CD14-positive monocyte (primary cell): ENCODE measurements at places on chromosomes 2 and 18.

- H3K4me3 ChIP-seq, result no peak overlapping the region
- no peak overlapping the region for H3K27ac ChIP-seq
- no peaks in the 10 kb centered on the region for H3K4me1 ChIP-seq
- H3K27me3 ChIP-seq, result peaks cover 8% of the 10 kb centered on the region
These were observed 12.6 kb downstream of the AGAP1 start for GRCh38 chr2:235506291-235506996.

DNA sequence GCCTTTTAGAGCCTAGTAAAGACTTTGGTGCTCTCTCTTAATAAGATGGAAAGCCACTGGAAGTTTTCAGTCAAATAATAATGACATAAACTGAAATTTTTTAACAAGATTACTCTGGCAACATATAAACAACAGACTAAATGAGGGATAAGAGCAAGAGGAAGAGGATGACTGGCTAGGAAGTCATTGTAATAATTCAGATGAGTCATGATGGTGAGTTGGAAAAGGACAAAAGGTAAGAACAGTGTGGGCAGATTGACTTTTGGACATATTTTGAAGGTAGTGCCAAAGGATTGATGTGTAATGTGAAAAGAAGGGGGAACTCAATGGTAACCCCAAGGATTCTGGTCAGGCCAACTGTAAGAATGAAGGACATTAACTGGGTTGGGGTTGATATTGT is 310.3 kb downstream of the NOL4 start:
- H3K4me3 ChIP-seq, result no peak overlapping the region
- no peak overlapping the region for H3K27ac ChIP-seq
- H3K36me3 ChIP-seq, result no peaks in the 10 kb centered on the region
- H3K4me1 ChIP-seq, result no peaks in the 10 kb centered on the region
- DNase-seq, result no peak

DNA sequence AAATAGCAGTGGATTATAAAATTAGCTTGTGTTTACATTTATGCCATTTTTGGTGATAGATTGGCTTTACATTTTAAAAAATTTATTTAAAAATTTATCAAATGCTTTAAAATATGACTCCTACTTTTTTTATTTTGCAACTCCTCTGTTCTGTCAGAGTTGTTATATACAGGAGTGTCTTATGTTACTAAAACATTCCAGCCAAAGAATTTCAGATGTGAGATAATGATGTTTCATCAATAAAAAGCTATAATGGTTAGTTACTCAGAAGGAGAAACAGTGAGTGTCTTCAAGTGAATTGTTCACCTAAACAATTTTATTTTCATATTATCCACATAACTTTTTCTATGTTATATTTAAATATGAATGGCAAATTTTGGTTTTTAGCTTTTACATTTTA is 52.7 kb downstream of the GLS start:
- H3K27me3 ChIP-seq, result no peaks in the 10 kb centered on the region
- H3K27ac ChIP-seq, result no peak overlapping the region
- no peak overlapping the region for H3K4me3 ChIP-seq
- H3K36me3 ChIP-seq, result peaks cover 60% of the 10 kb centered on the region

- H3K4me1 ChIP-seq, result no peaks in the 10 kb centered on the region
- H3K36me3 ChIP-seq, result no peaks in the 10 kb centered on the region
- H3K27me3 ChIP-seq, result no peaks in the 10 kb centered on the region
- no peak overlapping the region for H3K27ac ChIP-seq
These were observed 269.4 kb upstream of the CHAC2 start for GRCh38 chr2:53498210-53498609.

DNA sequence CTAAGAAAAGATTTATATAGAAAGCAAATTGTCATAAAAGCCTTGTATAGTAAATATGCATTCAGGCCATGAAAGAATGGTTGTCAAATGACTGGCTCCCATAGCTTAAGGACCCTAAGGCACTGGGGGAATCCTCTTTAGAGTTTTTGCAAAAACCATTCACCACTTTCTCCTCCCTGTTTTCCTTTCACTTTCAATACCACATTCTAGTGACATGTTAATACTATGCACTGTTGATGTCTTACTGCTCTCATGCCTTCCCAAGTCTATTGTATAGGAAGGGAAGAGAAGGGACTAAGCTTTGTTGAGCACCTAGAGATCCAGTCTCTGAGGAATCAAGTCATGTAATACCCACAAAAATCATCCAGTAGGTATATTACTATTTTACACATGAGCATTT is 383.0 kb upstream of the LRRTM1 start:
- H3K4me3 ChIP-seq, result no peak overlapping the region
- H3K4me1 ChIP-seq, result no peaks in the 10 kb centered on the region
- no peak for DNase-seq
- H3K27ac ChIP-seq, result no peak overlapping the region

DNA sequence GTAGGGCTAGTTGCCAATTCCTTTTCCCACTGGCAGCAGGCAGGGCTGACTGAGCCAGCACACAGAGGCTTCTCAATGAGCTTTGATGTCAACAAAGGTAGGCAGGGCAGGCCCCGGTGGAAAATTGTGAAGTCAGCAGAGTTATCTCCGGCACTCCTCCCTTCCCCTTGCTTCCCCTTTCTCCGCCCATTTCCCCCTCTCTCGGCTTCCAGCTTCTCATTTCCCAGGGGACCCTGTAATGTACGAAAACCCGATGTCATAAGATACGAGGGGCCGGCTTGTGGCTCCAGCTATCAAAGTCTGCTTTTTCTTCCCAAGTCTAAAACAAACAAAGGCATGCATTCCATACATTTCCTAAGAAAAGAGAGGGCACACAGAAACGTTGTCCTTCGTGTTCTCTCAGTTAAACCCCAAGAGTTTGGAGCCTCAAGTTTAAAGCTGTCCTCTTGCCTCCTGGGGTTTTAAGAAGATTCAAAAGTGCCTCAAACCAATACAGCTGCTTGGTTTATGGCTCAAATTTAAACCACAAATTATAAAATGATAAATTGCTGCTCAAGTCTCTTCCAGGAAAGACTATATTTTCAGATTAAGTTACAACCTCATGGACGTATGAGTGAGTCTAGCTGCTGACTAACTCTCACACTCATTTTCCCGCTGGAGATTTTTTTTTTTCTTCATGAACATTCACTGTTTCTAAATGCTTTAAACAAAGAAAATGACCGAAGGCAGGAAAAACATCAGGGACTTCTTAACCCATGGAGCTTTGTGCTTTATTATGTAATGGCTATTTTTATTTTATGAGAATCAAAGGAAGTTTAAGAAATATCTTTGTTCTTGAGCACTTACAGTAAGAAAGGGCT is 27.2 kb upstream of the EML4 start:
- peak overlapping the region; percentile 59 for H3K4me3 ChIP-seq
- H3K27ac ChIP-seq, result peak overlapping the region; percentile 62
- H3K36me3 ChIP-seq, result no peaks in the 10 kb centered on the region
- no peaks in the 10 kb centered on the region for H3K27me3 ChIP-seq

GRCh38 chr2:229531594-229531993 is 182.8 kb downstream of the DNER start:
- H3K27me3 ChIP-seq, result no peaks in the 10 kb centered on the region
- H3K4me1 ChIP-seq, result no peaks in the 10 kb centered on the region
- no peak for DNase-seq
- H3K36me3 ChIP-seq, result no peaks in the 10 kb centered on the region

DNA sequence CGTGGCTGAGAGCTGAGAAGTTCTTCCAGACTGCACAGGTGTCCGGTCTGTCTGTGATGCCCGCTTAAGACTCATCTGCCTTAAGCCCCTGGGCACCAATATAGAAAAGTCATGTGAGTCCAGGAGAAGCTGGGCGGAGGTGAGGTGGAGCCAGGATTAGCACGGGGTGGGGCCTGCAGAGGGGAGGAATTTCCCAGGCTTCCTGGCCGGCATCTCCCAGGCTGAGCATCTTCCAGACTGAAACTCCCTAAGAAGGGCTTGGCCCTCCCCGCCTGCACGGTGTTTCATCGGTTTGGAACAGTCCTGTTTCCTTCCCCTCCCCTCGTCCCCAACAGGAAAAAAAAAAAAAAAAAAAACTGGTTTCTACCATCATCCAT is 270.3 kb downstream of the ATAD2B start:
- DNase-seq, result no peak
- no peak overlapping the region for H3K27ac ChIP-seq
- no peaks in the 10 kb centered on the region for H3K27me3 ChIP-seq
- H3K4me3 ChIP-seq, result no peak overlapping the region

- no peak for DNase-seq
- no peaks in the 10 kb centered on the region for H3K36me3 ChIP-seq
These were observed 131.2 kb downstream of the CERS6 start for GRCh38 chr2:168587307-168587706.

DNA sequence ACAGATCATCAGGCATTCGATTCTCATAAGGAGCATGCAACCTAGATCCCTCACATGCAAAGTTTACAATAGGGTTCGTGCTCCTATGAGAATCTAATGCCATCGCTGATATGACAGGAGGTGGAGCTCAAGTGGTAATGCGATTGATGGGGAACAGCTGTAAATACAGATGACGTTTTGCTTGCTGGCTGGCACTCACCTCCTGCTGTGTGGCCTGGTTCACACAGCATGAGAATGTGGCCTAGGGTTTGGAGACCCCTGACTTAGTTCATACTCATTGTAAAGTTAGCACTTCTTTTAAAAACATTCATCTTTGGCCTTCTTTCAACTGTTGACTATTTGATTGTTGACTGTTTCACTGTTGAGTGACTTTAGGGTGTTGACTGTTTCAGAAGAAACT is 8.7 kb upstream of the CHMP1B start:
- no peaks in the 10 kb centered on the region for H3K27me3 ChIP-seq
- H3K4me3 ChIP-seq, result no peak overlapping the region
- no peaks in the 10 kb centered on the region for H3K36me3 ChIP-seq
- no peak for DNase-seq
- H3K27ac ChIP-seq, result no peak overlapping the region
- no peaks in the 10 kb centered on the region for H3K4me1 ChIP-seq

DNA sequence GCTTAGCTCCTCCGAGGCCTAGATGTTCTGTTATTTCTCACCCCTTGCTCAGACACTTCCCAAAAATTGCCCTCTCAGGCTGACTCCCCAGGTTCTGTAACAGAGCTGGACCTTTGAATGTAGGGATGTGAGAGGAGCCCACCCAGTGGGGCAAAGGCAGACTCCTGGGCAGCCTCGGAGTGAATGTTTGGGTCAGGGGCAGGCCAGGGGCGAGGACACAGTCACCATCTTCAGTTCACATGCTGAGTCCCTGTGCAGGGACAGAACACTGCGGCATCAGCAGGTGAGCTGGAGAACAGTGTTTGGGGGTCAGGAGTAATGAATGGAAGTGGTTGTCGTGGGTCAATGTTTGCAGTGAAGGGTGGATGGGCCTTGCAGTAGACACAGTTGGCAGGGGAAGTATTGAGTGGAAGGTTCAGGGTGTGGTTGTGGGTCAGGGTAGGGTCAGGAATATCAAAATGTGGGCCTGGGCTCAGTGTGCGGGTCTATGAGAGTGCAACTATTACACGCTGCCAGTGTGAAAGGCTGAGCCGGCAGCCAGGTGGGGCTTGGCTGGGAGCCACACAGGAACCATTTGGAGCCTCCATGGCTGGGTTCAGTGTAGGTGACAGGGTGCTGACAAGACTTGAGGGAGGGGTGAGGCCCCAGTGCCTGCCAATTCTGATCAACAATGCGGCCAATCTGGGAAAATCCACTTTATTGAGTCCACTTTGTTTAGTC is 4.4 kb downstream of the IHH start:
- no peak for DNase-seq
- H3K36me3 ChIP-seq, result no peaks in the 10 kb centered on the region
- peaks cover 66% of the 10 kb centered on the region for H3K27me3 ChIP-seq
- peaks cover 15% of the 10 kb centered on the region for H3K4me1 ChIP-seq
- H3K4me3 ChIP-seq, result no peak overlapping the region

DNA sequence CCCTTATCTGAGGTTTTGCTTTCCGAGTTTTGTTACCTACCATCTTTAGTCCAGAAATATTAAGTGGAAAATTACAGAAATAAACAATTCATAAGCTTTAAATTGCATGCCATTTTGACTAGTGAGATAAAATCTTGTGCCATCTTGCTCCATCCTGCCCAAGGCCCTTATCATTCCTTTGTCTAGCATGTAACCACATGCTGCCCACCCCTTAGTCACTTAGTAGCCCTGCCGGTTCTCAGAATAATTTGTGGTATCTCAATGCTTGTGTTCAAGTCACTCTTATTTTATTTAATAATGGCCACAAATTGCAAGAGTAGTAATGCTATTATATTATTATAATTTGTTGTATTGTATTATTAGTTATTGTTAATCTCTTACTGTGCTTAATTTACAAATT is 36.8 kb upstream of the VPS54 start:
- no peak for DNase-seq
- H3K36me3 ChIP-seq, result no peaks in the 10 kb centered on the region
- H3K4me3 ChIP-seq, result no peak overlapping the region
- H3K27me3 ChIP-seq, result no peaks in the 10 kb centered on the region
- H3K4me1 ChIP-seq, result peaks cover 7% of the 10 kb centered on the region
- H3K27ac ChIP-seq, result no peak overlapping the region

GRCh38 chr2:59938181-59938580 is 615.3 kb downstream of the BCL11A start:
- no peaks in the 10 kb centered on the region for H3K27me3 ChIP-seq
- H3K27ac ChIP-seq, result no peak overlapping the region

- no peaks in the 10 kb centered on the region for H3K36me3 ChIP-seq
- no peak overlapping the region for H3K4me3 ChIP-seq
- no peaks in the 10 kb centered on the region for H3K4me1 ChIP-seq
- no peak for DNase-seq
- H3K27ac ChIP-seq, result no peak overlapping the region
These were observed 61.3 kb upstream of the CRIM1 start for GRCh38 chr2:36294316-36294721.

GRCh38 chr2:158089322-158089721 is 12.4 kb upstream of the UPP2 start:
- H3K4me1 ChIP-seq, result no peaks in the 10 kb centered on the region
- H3K27ac ChIP-seq, result no peak overlapping the region
- H3K36me3 ChIP-seq, result no peaks in the 10 kb centered on the region
- H3K4me3 ChIP-seq, result no peak overlapping the region
- no peaks in the 10 kb centered on the region for H3K27me3 ChIP-seq
- DNase-seq, result no peak

- peaks cover 8% of the 10 kb centered on the region for H3K27me3 ChIP-seq
- H3K36me3 ChIP-seq, result no peaks in the 10 kb centered on the region
- no peak overlapping the region for H3K4me3 ChIP-seq
- no peaks in the 10 kb centered on the region for H3K4me1 ChIP-seq
These were observed 50.5 kb downstream of the PAX3 start for GRCh38 chr2:222248256-222248655.

DNA sequence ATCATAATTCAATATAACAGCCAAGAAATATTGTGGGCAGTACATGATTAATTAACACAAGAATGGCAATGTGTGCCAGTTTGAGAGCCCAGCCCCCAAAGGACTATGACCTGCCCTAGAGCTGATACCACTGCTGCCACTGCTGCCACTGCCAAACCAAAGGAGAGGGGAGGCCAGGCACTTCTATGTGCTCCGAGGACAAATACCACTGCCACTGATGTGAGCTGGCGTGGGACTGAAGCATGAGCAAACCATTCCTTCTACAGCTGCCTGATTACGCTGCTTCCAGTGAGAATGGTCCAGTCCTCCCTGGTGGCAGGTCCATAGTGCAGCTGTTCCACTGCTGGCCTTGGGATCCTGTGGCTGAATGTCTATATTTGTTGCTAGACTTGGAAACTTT is 392.2 kb downstream of the CCDC85A start:
- no peaks in the 10 kb centered on the region for H3K4me1 ChIP-seq
- H3K27ac ChIP-seq, result no peak overlapping the region
- H3K27me3 ChIP-seq, result no peaks in the 10 kb centered on the region
- H3K4me3 ChIP-seq, result no peak overlapping the region
- no peaks in the 10 kb centered on the region for H3K36me3 ChIP-seq
